ENCODE measurements at places on chromosomes 3 and 15. TPM values are rescaled to one million over a fixed set of nuclear protein-coding genes. Genes with fewer than 3 reads are reported as not detected.
A peak's percentile ranks its signal among the peaks of the same experiment; 100 is the strongest.

Gene RASL12
- total RNA-seq = 1.4 TPM

Gene U2SURP
- total RNA-seq = 160 TPM

Gene ROPN1
- 0.16 TPM for total RNA-seq

Gene LTK
- total RNA-seq = not detected

- DNase-seq = no peak
Observed at GRCh38 chr3:98727638-98728037, 35.5 kb upstream of the ST3GAL6 start.

GRCh38 chr15:52164631-52165265 lies 26.4 kb downstream of the GNB5 start:
- no peak for DNase-seq

Gene PGBD4
- 6.2 TPM for total RNA-seq

GRCh38 chr3:120435621-120436020 lies 15.2 kb downstream of the FSTL1 start:
- DNase-seq = no peak

Gene NPAP1
- 0.31 TPM for total RNA-seq

- no peak for DNase-seq
Observed at GRCh38 chr3:171806200-171807128, 3.8 kb downstream of the PLD1 start.

DNA sequence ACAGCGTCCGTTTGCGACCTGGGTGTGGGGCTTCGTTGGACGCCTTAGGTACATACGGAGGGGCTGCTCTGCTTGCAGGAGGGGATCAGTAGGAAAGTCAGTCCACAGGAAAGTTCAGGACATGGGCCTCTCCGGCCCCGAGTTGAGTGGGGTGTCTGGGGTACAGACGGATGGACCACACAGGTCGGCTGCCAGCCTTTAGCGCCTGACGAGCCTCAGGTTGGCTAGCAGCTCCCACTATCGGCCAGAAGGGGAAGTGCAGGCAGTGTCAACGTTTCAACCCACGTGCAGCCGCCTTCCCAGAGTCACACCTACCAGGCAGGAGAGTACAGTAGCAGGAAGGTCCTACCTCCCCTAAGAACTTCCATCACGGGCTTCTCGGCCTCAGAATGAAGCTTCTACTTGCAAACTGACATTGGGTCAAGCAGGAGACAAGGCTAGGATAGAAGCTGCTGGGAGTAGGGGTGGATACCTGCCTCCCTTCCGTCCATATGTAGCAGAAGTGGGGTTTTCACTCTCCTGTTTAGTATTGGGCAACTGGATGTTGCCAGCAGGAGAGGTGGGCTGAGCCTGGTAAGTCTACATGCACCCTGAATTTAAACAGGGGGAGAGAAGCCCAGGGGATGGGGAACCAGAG lies 1.8 kb upstream of the SCN5A start:
- DNase-seq = no peak

Gene NKTR
- 246 TPM for total RNA-seq

- no peak for DNase-seq
Observed at GRCh38 chr3:184474897-184475296, 86.7 kb upstream of the EPHB3 start.

Gene CXCR6
- total RNA-seq = not detected

GRCh38 chr3:8743021-8743601 lies 9.5 kb downstream of the CAV3 start:
- DNase-seq = no peak

DNA sequence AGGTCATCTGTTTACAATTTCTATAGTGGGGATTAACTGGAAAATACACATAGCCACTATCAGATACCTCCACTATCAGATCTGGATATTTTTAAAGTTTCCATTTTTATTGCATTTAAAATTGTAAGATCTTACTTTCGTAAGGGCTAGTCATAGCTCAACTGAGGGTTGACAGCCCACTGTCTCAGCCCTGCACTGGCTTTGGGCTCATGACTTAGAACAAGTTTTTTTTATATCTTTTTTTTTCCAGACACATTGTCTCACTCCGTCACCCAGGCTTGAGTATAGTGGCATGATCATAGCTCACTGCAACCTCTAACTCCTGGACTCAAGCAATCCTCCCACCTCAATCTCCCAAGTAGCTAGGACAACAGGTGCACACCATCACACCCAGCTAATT lies 48.8 kb upstream of the DNAJC13 start:
- DNase-seq = no peak

DNA sequence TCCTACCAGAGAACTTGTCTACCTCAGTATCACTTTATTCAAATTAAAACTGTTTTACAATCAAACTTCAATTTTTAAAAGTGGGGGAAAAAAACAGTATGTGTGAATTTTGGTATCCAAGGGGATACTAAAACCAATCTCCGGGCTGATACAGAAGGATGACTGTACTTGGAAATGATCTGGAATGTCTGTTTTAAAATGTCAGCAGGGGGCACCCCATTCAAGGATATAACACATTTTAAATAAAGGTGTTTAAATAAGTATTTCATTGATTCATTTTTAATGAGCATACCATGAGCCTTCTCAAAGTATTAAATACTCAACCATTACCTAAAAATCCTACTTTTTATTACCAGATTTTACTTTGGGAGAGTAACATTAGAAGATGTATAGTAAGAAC lies 67.9 kb downstream of the ULK4 start:
- no peak for DNase-seq

- no peak for DNase-seq
Observed at GRCh38 chr3:59432665-59433064, 382.8 kb upstream of the CFAP20DC start.

- no peak for DNase-seq
Observed at GRCh38 chr3:59263152-59263551, 213.3 kb upstream of the CFAP20DC start.

GRCh38 chr3:187946163-187946691 lies 201.0 kb upstream of the BCL6 start:
- DNase-seq = no peak

Gene MKRN3
- total RNA-seq = 25.7 TPM

- DNase-seq = no peak
Observed at GRCh38 chr3:174208161-174208560, 651.0 kb upstream of the NAALADL2 start.

DNA sequence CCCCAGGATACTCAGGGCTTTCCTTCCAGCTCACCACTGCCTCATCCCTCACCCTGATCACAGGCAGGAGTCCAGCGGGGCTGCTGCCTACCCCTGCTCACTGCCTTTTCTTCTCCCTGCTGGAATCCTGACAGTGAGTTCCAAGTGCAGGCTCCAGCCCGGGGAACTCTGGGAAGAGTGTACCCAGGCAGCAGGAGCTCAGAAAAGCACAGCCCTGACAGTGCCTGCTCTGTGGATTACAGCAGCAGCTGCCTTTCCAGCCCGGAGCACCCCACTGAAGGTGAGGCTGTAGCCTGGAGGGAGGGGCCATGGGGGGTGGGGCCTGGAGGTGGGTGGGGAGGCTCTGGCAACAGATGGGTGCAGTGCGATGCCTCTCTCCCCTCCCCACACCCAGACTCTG lies 6.1 kb upstream of the JMJD7 start:
- no peak for DNase-seq

DNA sequence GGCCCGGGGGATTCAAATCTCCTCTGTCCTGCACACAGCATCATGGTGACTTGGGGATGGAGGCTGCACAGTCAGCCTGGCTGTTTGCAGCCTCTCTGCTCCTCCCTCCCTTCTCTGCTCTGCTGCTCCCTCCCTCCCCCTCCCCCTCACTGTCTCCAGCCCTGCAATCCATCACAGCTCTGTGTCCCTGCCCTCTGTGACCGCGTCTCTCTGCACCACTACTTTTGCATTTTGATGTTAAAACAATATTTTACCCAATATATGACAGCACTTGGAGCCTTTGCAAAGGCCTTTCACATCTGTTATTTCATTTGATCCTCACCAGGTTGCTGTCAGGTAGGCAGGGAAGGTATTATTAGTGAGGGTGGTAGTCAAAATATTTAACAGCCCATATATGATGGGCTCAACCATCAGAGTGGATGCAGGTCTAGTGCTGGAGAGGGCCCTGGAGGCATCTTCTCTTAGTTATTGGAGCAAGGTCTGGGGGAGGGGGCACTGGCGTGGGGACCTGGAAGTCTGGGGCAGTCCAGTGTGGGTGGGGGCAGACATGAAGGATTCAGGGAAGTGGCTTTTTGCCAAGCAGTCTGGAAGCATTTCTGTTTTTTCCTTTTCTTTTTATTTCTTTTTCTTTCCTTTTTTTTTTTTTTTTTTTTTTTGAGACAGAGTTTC lies 16.3 kb upstream of the VPS8 start:
- DNase-seq = no peak

GRCh38 chr15:42134617-42135245 lies 21.7 kb downstream of the PLA2G4F start:
- no peak for DNase-seq

GRCh38 chr3:156579427-156579851 lies 24.5 kb upstream of the SSR3 start:
- no peak for DNase-seq

Gene CHRNA3
- 0.31 TPM for total RNA-seq

GRCh38 chr3:11271986-11272904 lies at the start of gene ATG7:
Gene ATG7, plus strand, starts transcription at chr3:11272397. Its CDS starts 26,299 bp downstream, at chr3:11298696.
- peak; percentile 91 for DNase-seq

Gene BCL2A1
- total RNA-seq = 0.94 TPM

Gene CCK
- 14.7 TPM for total RNA-seq

- DNase-seq = no peak
Observed at GRCh38 chr3:101816215-101817149, 32.8 kb upstream of the NFKBIZ start.

GRCh38 chr3:187012609-187013051 lies 82.3 kb downstream of the ST6GAL1 start:
- no peak for DNase-seq

- DNase-seq = peak; percentile 14
Observed at GRCh38 chr3:133855002-133855370, 40.7 kb downstream of the RAB6B start.

DNA sequence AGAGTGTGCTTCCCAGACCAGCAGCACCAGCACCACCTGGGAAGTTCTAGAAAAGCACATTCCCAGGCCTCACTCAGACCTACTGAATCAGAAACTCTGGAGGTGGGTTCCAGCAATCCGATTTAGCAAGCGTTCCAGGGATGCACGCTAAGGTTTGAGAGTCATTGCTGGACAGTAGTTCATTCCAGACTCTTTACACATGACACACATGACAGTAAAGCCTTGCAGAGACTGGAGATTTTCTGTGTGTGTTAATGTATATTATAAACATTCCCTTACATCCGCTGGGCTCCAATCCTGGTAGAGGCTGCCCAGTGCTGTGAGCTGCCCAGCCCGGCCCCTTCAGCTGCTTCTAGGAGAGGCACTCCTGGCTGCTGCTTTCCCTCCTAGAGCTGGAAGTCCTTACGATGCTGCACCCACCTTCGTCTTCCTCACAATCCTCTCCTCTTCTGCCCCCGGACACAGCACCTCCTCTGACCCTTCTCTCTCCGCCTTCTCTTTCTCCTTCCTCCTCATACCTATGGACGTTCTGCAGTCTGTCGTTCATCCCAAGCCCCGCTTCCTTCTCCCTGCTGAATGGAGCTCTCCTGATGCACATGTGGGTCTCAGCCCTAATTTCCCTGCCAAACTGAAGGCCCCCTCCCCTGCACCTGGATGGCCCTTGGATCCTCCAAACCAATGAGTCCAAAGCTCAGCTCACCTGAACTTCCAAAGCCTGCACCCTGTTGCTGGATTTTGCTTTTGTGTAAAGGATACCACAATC lies 44.4 kb downstream of the ITGA11 start:
- DNase-seq = no peak

Gene WDR5B
- 9.8 TPM for total RNA-seq

Gene CSPG4
- total RNA-seq = 5.5 TPM

- DNase-seq = no peak
Observed at GRCh38 chr3:113331187-113331586, 110.1 kb downstream of the CFAP44 start.

Gene EFCC1
- 0.94 TPM for total RNA-seq

Gene RTP1
- total RNA-seq = not detected

DNA sequence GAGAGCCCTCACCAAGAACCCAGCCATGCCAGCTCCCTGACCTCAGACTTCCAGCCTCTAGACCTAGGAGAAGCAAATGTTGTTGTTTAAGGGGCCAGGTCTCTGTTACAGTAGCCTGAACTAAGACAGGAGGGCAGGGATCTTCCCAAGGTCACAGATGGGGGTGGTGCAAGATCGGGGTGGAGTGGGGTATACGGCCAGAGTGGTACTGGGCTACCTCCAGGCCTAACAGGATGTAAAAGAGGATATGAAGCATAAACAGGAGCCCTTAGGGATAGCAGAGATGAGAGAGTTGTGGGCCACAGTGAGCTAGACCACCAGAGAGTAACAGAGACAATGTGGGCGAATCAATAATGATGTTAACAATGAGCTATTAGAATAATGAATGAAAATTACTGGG lies 82.9 kb downstream of the TOP2B start:
- DNase-seq = no peak

DNA sequence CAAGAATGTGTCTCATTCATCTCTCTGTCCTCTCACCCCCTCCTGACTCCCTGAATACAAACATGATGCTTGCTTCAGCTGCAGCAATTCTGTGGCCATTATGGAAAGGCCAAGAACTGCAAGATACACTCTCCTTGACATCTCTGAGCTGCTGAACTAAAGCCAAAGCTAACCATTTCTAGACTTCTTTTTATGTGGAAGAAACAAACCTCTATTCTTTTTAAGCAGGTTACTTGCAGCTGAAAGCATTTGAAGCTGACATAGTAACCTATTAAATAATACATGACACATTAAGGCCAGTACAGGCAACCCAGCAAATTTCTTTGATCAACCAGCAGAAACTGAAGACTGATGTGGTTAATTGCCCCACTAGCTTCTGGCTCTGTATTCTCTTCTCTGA lies 17.5 kb downstream of the FHIT start:
- no peak for DNase-seq

- no peak for DNase-seq
Observed at GRCh38 chr3:25040748-25041147, 387.3 kb upstream of the RARB start.

- DNase-seq = no peak
Observed at GRCh38 chr15:75230016-75230343, 28.2 kb upstream of the GOLGA6C start.

DNA sequence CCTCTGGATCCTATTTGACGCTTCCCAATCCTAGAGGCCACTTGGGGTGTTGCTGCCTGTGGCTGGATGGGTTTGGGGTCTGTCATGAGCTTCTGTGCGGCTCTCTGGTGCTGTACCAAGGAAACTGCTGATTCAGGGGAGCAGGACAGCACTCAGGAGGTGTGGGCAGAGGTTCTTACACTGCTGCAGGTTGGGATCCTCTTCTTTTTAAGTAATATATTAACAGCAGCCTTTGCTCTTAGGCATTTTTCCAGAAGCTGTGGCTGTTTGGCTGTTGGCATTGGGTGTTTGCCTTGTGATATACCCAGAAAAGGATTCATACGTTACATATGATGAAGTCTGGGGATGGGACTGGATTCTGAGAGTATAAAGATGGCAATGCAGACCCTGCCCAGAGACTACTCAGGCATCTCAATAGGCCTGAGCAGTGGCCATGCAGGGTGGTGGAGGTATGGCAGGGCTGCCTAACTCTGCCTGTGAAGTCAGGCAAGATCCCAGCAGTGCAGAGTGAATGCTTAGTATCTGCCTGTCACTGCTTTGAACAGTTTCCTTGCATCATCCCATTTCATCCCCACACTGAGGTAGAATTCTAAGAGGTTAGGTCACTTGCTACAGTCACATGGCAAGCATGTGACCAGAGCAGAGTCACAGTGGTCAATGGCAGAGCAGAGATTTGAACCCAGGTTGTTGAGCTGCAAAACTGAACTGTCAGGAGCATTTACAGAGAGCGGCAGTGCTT lies 3.9 kb downstream of the ABHD6 start:
- DNase-seq = no peak
